NCI-H510A (cell line): ENCODE measurements at places on chromosomes 6 and 20.

DNA sequence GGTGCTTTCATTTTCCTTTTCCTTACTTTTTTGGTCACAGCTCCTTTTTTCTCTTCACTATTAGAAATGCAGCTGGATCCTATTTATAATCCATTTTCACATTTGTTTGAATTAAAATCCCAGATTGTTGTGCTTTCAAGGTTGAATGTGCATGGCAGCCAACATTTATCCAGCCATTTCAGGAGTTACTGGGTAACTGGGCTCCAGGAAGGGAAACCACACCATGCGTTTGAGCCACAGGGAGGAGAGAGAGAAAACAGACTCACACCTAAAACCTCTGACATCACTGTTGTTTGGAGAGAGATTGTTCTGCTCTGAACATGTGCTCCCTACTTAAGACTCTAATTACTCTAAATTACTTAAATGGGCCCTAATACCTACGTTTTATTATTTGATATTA is 173.4 kb downstream of the BMP2 start:
- no peak for DNase-seq

- DNase-seq = no peak
Observed at GRCh38 chr20:1414982-1415381, 22.1 kb upstream of the FKBP1A start.

- no peak for DNase-seq
Observed at GRCh38 chr20:4411744-4412143, 310.0 kb upstream of the PRND start.

- no peak for DNase-seq
Observed at GRCh38 chr6:128277379-128277778, 243.0 kb downstream of the PTPRK start.

DNA sequence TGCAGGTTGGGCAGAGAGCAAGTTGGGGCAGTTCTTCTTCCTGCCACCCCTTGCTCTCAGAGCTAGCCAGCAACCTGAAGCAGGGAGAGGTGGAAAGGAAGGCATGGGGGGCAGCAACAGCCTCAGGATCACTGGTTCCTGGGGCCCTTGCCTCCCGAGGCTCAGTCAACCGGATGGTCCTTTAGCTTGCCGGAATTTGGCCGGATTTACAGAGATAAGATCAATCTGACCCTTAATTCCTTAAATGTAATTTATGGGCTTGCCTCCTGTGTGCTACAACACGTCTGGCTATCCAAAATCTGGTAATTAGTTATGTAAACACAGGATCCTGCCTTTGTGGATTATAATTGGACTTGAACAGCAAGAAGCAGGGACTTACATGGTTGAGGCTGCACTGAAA is 19.5 kb upstream of the TCP11 start:
- DNase-seq = no peak

DNA sequence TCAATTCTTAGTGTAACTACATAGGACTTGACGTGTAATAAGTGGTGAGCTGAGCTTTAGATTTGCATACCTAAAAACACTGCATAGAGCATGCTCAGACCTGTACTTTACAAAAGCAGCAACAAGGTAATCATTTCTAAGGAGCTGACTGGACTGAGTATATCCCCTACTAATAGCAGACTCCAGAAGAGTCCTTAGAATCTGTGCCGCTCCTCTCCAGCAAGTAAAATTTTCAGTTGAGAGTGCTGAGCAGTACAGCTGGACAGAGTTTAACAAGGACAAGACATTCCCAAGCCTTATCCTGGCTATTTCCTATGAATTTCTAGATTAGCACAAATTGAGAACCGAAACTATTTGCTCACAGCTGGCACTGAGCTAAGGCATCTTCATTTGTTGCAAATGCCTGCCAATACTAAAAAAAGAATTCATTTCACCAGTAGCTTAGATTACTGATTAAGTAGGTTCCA is 26.1 kb upstream of the KLHL31 start:
- DNase-seq = no peak

- no peak for DNase-seq
Observed at GRCh38 chr20:57787151-57787989, 77.6 kb upstream of the PMEPA1 start.

DNA sequence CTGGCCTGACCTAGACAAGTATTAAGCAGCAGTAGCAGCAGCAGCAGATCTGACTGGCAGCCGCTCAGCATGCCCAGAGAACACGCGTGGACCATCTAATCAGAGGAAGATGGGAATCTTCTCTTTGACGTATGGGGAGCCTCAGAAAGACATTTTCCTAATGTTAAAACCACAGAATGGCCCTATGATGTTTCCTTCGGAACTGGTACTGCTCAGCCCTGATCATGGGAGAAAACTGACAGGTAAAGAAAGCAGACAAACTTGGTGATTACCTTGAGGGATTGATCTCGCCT is 6.2 kb downstream of the PSMA7 start:
- no peak for DNase-seq

DNA sequence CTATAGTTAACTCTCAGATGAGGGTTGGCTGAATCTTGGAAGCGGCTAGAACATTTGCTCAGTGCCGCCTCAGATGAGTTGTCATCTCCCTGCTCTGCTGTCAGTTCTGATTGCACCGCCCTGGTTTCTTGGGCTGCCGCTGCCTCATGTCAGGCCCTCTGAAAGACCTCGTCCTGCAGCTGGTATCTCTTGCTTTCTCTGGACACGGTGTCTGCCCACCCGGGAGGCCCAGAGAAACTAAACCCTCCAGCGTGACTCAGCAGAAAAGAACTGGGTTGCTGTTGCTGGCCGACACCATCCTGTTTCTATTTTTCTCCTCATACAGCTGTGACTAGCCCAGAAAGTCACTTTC is 355.4 kb downstream of the CD83 start:
- no peak for DNase-seq

GRCh38 chr20:14698125-14698524 is 360.7 kb upstream of the FLRT3 start:
- DNase-seq = no peak

DNA sequence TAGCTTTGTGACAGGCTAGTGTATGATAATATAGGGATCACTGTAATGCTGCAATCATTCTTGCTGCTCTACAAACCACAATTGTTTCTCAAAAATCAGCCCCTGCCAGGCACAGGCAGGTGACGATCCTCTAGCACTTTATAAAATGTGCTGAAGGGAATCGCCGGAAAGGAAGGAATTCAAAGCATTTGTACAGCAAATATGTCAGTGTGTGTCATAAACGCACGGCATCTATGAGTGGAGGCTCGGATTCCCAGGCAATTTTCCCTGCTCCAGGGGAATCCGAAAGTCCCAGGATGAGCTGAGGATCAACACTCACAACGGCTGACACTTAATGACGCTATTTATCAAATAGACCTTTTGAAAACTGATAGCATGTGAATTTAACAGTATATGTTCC is 1.4 kb downstream of the PHACTR1 start:
- no peak for DNase-seq

DNA sequence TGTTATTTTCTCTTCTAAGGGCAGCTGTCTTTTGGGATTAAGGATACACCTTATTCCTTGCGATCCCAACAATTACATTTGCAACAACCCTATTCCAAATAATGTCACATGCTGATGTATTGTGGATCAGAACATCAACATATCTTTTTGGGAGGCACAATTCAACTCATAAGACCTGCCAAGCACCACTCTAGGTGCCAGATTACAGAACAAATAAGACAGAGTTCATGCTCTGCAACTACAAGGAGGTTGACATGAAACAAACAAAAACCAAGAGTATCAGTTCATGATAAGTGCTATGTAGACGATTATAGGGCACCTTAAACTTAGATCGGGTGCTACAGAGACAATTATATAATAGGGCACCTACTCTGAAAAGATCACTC is 203.2 kb upstream of the SGK1 start:
- peak; percentile 17 for DNase-seq

GRCh38 chr6:46419576-46420002 is 71.7 kb downstream of the RCAN2 start:
- DNase-seq = peak; percentile 13

- peak; percentile 8 for DNase-seq
Observed at GRCh38 chr20:21613512-21613911, 92.0 kb upstream of the PAX1 start.

DNA sequence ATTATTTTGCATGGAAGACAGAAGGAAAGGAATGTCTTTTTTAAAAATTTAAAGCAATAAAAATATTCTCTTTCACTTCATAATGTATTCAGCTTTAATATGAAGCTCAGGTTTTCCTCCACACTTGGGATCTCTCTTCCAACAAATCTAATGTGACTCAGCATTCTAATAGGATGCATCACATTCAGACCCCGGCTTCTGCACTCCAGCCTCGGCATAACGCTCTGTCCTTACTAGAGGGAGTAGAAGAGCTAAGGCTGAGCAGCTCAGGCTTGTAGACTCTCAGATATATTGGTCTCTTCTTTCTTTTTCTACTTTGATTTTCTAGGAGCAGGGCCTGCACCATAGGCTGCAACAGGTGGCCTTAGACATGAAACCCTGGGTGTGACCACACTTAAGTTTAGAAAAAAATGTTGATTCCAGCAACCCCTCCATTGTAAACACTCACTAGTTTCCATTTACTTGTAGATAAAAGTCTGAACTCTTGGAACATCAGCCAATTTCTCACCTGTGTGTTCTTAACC is 161.7 kb downstream of the PAK5 start:
- no peak for DNase-seq

DNA sequence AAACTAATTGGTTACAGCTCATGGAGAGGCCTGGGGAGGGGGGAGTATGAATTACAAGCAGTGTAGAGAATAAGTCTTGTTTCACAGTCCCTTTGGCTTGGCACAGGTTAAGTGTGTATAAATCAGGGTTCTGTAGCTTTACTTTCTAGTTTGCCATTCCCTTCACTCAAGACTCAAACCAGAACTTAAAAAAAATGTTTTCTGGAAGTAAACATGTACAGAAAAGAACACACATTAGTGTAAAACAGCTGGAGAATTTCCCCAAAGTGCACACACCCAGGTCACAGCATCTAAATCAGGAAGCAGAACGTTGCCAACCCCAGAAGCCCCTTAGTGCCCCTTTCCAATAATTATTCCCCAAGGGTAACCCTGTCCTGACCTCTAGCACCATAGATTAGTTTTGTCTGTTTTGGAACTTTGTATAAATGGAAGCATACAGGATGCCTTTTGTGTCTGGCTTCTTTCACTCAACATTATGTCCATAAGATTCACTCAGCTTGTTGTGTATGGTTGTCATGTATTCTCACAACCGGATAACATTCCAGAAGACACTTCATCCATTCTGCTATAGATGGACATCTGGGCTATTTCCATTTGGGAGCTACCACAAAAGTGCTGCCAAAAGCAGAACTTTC is 33.7 kb upstream of the SCUBE3 start:
- no peak for DNase-seq

DNA sequence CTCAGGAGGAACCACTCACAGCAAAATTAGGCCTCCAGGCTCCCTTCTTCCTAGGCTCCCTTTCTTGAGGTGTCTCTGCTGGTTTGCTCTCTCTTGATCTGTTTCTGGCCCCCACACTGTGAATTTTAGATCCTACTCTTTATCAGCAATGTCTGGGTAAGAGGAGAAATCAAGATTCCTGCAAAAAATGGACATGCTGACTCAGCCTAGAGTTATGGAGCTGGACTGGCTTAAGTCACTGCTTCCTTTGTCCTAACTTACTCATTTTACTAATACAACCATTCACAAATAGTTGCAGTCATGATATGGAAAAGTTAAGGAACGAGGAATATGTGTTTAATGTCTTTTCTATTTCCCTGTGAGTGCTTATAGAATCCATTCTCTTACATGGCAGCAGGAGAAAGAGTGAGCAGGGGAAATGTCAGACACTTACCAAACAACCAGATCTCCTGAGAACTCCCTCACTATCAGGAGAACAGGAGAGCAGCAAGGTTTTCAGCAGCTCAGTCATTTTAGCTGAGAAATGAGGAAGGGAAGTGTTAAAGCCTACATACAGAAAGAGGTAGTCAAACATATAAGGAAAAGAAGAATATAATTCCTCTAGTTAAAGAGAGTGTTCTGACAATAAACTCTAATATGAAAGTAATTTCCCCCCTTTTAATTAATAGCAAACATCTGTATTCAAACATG is 160.8 kb downstream of the PDE7B start:
- no peak for DNase-seq

DNA sequence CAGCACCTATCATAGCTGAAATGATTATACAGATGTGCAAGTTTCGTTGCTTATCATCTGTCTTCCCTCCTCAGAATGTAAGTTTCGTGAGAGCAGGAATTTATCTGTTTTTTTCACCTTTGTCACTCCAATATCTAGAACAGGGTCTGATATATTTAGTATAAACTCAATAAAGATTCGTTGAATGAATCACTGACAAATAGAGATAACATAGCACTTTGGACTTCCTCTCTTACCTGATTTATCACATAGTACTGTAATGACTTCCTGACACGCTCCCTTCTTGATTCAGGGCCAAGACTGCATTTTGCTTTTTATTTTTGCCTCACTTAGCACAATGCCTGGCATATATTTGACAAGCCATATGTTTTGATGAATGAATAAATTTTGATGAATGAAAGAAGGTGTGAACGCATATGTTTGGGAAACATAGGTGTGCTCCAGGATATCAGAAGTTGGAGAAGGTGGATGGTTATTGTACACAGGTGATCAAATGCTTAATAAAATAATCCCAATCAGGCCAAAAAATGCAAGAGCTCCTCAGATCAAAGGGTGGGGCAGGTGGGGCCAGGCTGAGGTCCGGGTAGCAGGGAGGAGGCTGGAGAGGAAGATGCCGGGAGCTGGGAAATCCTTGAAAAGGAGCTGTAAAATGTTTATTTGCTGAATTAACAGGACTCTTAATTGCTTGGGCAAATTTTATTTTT is 33.0 kb downstream of the PIM1 start:
- DNase-seq = no peak

DNA sequence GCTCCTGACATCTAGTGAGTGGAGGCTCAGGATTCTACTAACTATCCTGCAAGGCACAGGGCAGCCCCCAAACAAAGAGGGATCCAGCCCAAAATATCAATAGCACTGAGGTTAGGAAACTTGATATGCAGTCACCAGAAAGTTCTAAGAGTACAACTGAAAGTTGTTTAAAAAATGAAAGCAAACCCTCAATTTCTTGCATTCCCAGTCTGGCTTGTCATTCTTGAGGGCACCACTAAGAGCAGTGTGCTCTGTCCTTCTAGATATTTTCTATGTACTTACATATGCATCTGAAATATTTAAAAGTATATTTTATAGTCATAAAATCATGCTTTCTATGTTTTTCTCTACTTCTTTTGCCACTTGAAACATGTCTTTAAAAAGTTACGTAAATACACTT is 35.9 kb downstream of the CST8 start:
- DNase-seq = no peak

DNA sequence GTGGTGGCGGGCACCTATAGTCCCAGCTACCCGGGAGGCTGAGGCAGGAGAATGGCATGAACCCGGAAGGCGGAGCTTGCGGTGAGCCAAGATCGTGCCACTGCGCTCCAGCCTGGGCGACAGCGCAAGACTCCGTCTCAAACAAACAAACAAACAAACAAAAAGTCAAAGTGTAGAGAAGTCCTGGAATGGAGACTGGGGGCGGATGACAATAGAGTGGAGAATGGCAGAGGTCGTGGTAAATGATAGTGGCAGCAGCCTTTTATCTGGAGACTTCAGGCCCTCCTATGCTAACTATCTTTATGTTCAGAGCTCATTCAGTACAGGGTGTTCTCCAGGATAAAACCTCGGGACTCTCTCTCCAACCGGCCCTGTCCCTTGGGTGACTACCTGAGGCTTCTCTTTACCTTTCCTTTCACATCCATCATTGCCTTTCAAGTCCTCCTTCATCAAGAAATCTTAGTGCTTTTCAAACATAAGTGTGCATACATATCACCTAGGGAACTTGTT is 1.4 kb upstream of the FKBPL start:
- DNase-seq = no peak
